ENCODE measurements at places on chromosomes 5 and 9.

- DNase-seq: no peak
Observed at GRCh38 chr5:36642089-36642488, 35.7 kb downstream of the SLC1A3 start.

GRCh38 chr9:33742519-33742918 lies 52.8 kb upstream of the PRSS3 start:
- DNase-seq: peak; percentile 8

GRCh38 chr5:138559937-138560336 lies 15.3 kb downstream of the HSPA9 start:
- no peak for DNase-seq

- no peak for DNase-seq
Observed at GRCh38 chr9:117233016-117233415, 181.8 kb downstream of the ASTN2 start.

GRCh38 chr5:1521671-1522600 lies 1.8 kb downstream of the LPCAT1 start:
- peak; percentile 76 for DNase-seq

DNA sequence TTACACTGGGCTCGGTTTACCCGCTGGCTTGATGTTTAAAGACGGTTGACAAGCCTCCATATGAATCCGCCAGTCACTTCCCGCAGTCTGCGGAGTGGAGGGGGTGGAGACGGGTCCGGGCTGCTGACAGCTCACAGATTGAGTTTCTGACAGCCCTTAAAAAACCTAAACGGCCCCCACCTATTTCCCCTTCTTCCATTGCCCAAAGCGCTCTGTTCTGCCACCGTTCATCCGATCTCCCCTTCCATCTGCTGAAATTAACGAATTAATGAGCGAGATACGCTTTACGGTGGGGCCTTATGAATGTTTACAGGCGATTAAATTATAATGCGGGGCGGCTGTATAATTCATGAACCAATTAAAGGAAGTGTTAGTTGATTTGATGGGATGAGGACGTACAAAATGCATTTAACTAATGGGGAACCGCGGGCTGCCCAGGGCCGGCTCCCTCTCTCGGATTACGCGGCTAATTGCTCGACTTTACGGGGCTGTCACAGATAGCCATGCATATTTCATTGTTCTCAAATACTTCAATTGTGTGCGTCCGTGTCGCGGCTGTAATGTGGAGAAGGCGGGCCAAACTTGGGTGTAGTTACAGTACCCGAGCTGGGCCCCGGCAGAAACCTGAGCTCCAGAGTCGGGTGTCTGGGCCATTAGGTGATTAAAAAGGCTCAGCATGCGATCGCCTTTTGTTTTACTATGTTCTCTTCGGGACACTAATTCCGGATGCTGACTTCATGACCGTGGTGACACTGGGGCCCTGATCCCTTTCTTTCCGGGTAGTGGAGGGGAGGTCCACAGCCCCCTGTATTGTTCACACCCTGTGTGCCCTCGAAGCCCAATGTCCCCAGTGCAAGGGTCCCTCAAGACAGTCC lies 74.9 kb downstream of the GTF3C4 start:
- DNase-seq: no peak

- DNase-seq: no peak
Observed at GRCh38 chr9:79120533-79120932, 451.2 kb upstream of the TLE4 start.

- no peak for DNase-seq
Observed at GRCh38 chr5:4544049-4544670, 596.0 kb upstream of the ADAMTS16 start.

- DNase-seq: no peak
Observed at GRCh38 chr9:109319626-109320241, 1.1 kb downstream of the EPB41L4B start.

DNA sequence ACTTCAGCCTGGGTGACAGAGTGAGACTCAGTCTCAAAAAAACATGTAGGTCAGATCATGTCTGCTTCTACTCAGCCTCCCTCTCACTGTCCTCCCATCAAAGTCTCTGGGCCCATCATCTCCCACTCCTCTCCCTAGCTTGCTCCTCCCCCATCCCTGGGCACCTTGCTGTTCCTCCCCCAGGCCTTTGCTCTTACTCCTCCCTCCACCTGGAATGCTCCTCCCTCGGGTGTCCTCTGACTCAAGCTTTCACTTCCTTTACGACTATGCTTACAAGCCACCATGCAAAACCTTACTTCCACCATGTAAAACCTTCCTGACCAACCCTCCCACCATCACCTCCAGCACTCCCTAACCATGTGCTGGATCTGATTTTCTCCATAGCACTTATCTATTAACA lies 51.5 kb downstream of the MTMR12 start:
- no peak for DNase-seq

GRCh38 chr5:50967009-50967562 lies 300.6 kb downstream of the PARP8 start:
- DNase-seq: no peak

- no peak for DNase-seq
Observed at GRCh38 chr5:179240561-179240960, 104.7 kb downstream of the ADAMTS2 start.

DNA sequence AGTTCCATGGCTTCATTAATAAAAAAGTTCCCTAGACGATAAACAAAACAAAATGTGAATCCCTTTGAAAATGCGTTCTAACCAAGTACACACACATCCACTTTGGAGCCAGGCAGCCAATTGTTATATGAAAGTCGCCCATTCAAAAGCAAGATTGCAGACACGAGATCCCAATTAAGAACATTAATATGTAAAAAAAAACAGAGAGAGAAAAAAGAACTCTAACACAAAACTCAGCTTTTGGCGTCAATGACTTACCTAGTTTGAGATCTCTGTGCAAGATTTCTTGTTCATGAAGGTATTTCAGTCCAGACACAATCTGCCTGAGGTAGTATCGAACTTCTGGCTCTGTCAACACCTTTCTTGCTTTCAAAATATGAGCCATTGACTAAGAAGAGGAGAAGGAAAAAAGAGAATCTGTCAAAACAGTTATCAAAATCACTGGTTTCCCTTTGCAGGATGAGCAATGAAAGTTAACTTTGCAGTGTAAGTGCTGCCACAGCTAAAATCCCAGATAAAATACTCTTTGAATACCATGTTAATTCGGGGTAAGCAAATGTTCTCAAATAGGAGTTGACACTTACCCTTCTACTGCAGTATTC lies 1.6 kb downstream of the PLK2 start:
- DNase-seq: no peak

GRCh38 chr9:133659516-133659915 lies 23.4 kb downstream of the DBH start:
- no peak for DNase-seq

DNA sequence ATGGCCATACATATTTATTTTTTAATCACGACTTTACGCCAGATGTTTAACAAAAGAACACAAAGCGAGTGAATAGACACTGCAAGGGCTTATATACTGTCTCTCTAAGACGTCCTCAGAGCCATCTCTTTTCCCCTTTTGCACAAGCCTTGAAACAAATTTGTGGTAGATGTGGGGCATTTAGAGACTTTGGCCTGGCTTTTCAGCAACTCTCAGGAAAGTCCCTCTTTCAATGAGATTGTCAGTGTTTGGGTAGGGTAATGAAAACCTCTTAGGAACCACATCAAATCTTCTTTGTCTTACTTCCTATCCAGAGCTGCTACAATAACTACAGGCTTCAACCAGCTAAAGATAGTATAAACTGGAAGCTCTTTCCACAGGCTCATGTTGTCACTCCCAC lies 380.0 kb downstream of the ANXA1 start:
- no peak for DNase-seq

GRCh38 chr5:160071916-160072315 lies 47.3 kb downstream of the PWWP2A start:
- DNase-seq: no peak

DNA sequence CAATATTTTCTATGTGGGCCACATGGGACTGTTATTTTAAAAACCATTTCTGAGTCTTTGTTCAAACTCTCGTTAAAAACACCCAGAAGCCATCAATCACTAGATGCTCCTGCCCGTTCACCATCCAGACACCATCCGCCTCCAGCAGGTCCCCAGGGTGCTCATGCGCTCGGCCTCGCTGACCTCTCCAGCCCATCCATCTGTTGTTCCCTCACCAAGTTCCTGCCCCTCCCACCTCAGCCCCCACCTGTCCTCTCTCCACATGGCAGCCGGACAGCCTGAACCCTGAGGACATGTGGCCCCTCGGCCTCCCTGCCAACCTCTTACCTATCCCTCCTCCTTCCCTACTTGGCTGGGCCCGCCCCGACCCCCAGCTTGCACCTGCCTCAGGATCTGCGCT lies 31.6 kb downstream of the NSUN2 start:
- DNase-seq: no peak

DNA sequence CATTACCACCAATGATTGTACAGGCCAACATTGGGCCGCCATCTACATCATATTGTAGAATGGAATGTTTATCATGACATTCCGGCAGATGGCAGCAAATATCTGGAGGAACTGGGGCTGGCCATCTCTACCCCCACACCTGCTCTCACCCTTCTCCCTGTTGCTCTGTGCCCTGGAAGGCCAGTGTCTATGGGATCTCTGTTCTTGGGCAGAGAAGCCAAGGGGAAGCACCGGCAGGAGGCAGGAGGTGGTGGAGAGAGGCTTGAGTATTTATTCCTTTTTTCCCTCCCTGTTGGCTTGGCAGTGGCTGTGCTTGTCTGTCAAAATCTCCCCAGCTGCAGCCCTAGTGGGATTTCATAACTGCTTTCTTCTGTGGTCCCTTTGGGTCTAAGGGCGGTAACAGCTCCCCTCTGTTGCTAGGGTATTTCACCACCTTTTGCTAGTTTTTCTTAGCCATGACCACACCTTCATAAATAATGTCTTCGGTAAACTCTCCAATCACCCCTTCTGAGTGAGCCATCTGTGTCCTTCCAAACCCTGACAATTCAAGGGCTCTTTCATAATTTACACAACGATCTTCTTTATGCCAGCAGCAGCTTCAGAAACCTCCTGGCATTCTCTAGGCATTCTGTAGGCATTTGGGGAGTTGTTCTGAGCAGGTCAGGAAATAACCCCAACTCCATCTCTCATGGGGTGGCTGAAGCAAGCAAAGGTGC lies 225.8 kb downstream of the MELK start:
- DNase-seq: no peak

- DNase-seq: no peak
Observed at GRCh38 chr9:109272745-109273144, 48.1 kb downstream of the EPB41L4B start.

- no peak for DNase-seq
Observed at GRCh38 chr9:84387821-84388220, 47.3 kb upstream of the SLC28A3 start.

- no peak for DNase-seq
Observed at GRCh38 chr9:134344068-134344799, 18.0 kb downstream of the RXRA start.

DNA sequence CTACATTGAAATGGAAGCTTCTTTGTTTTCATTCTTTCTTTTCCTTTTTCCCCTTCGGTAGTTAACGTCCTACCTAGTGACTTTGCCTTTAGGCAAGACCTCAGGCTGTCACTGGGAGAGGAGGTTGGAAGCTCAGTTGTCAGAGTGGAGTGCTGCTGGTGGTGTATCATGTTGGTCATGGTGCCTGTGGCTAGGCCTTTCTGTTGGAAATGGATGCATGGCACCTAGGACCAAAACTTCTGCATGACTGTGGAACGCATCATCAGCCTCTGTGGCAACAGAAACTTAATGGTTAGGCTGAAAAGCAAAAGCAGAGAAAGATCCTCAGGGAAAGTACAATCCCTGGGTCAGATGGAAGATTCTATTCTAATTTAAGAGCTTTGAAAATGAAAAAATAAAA lies 57.9 kb downstream of the OSTF1 start:
- peak; percentile 37 for DNase-seq

DNA sequence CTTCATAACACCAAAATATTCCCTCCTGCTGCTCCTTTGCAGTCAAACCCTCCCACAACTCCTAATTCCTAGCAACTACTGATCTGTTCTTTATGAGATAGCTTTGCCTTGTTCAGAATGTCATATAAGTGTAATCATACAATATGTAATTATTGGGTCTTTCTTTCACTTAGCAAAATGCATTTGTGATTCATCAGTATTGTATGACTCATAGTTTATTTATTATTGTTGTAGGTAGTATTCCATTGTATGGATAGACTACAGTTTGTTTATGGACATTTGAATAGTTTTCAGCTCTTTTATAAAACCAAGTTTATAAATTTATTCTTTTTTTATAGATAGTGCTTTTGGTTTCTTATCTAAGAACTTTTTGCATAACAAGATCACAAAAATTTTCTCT lies 468.2 kb upstream of the KIF2A start:
- no peak for DNase-seq

- DNase-seq: no peak
Observed at GRCh38 chr5:103801681-103802080, 239.1 kb upstream of the NUDT12 start.

GRCh38 chr9:8365029-8365428 lies 565.5 kb upstream of the DMAC1 start:
- no peak for DNase-seq

DNA sequence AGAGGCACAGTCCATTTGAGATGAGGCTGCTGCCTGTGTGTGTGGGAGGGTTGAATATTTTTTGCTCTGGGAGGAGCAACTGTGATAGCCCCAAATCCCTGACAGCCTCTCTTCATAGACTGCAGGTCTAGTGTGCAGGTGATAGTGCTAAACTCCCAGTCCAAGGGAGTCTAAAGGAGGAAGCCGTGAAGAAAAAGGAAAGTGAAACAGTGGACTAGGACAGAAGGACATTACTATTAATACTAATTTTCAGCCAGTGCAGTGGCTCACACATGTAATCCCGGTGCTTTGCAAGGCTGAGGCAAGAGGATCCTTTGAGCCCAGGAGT lies 295.0 kb downstream of the PDE4D start:
- DNase-seq: no peak

DNA sequence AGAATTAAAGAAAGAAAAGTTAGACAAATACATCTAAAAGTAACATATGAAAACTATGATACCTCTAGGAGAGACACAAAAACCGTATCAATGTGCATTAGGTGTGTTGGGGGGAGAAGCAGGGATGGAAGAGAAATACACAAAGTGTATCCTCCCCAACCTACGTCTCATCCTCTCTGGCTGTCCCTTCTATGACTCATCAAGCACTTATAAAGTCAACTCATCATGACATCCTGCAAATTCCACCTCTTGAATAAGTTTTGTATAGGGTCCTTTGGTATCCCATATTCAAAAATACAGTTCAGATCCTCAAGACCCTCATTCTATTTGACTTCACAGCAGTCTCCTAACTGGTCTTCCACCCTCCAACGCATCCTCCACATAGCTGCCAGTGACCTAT lies 917.6 kb upstream of the DMAC1 start:
- DNase-seq: no peak

DNA sequence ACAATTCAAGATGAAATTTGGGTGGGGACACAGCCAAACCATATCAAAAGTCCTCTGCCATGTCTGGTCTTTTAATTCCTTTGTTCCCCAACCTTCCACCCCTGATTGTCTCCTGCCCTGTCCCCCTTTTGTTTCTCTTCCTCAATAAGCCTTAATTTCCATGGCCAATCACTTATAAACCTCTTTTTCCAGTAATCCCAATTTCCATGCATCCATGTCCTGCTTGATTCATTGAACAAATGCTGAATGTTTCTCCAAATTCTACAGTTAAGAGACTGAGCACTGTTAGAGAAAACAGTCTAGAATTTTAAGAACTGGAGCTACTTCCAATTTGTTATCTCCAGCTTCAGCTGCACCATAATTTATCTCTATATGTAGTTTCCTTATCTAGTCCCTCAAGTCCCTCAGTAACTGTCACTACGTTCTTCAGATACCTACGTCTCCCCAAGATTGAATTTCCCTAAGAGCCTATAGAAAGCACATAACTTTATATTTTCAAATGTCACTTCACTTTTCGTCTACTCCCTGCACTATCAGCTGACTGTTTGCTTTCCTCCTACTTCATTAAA lies 34.2 kb downstream of the TARS1 start:
- DNase-seq: no peak

- no peak for DNase-seq
Observed at GRCh38 chr9:101791938-101792337, 53.5 kb upstream of the GRIN3A start.
